Cortex of kidney (tissue), 1 donor: ENCODE measurements at places on chromosomes 16 and 17.

DNA sequence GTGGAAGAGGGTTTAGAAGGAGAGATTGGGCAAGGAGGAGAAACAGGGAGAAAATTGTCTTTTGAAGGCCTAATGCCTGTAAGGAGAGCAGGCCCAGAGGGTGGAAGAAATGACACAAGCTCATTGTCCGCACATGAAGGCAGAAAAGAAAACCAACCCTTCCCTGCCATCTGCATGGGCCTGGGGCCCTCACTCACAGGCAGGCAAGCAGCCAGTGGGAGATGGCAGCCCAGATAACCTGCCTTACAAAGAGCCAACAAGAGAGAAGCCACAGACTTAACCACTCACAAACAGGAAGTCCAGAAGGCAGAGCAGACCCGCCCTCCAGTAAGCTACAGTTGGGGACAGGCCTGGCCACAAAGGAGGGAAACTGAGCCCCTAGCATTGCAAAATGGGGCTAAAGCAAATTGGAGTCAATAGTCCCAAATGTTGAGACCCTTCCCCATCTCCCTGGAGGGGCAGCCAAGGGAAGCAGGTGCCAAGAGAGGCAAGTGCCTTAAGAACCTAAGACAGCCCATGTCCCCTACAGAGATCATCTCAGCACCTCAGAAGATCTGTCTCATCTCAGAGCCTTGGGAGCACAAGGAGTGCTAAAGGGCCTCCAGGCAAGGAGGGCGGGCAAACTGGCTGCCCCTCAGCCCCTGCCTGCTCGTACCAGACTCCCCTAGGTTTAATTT lies 7.3 kb upstream of the TSPOAP1 start:
- DNase-seq, result no peak

- DNase-seq, result no peak
Measured at GRCh38 chr16:79282806-79283205, 317.7 kb downstream of the MAF start.

- DNase-seq, result no peak
Measured at GRCh38 chr17:50072925-50073324, 17.0 kb downstream of the ITGA3 start.

DNA sequence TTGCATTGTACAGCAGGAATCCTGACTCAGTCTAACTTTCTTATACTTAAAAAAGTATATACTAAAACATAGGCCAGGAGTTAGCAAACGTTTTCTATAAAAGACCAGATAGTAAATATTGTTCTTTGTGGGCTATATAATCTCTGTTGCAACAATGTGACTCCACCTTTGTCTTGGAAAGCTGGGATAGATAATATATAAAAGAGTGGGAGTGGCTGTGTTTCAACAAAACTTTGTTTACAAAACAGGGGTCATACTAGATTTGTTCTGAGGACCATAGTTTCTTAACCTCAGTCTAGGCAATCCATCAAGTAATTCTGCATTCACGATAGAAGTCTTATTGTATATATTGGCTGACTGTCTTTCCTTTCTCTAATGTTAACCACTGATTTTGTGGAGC lies 9.0 kb upstream of the TBC1D3B start:
- DNase-seq, result no peak

GRCh38 chr17:15261802-15262290 lies 3.3 kb downstream of the PMP22 start:
- DNase-seq, result no peak

DNA sequence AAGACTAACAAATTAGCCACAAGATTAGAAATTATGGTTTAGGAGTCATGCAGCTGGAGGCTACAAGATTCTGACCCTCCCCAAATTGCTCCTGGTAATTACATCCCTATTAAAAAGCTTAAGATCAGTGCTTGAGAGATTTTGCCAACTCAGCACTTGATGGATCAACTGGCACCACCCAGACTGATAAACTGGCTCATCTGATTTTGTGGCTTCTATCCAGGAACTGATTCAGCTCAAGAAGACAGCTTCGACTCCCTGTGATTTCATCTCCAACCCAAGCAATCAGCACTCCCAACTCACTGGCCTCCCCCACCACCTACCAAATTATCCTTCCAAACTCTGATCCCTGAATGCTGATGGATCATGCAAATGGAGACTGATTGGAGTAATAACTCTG lies 94.8 kb downstream of the TNFRSF13B start:
- DNase-seq, result no peak

GRCh38 chr17:17971431-17972125 lies 622 bp downstream of the TOM1L2 start:
- no peak for DNase-seq

DNA sequence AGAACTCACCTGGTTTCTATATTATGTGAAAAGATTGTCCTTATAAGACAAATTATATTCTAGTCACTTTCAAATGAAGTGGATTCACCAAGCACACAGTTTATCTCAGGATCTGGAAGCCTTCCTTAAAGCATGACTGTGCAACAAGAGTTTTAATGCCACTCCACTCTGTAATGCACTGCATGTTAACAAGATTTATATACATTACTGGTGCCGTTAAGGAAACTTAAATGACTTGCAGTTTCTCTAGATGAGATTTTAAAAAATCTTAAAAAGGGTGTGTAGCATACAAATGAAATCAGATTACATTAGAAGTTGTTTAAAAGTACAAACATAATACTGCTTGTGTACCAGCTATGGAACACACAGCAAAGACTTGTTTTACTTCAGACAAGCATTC lies 150.8 kb downstream of the SNX11 start:
- DNase-seq, result no peak

GRCh38 chr17:8375738-8376259 lies 705 bp downstream of the KRABD2 start:
- no peak for DNase-seq

- no peak for DNase-seq
Measured at GRCh38 chr17:36089888-36090836, at the start of gene CCL3. Gene CCL3 (minus strand): TSS chr17:36090143. CDS start chr17:36090058, 85 bp downstream.

DNA sequence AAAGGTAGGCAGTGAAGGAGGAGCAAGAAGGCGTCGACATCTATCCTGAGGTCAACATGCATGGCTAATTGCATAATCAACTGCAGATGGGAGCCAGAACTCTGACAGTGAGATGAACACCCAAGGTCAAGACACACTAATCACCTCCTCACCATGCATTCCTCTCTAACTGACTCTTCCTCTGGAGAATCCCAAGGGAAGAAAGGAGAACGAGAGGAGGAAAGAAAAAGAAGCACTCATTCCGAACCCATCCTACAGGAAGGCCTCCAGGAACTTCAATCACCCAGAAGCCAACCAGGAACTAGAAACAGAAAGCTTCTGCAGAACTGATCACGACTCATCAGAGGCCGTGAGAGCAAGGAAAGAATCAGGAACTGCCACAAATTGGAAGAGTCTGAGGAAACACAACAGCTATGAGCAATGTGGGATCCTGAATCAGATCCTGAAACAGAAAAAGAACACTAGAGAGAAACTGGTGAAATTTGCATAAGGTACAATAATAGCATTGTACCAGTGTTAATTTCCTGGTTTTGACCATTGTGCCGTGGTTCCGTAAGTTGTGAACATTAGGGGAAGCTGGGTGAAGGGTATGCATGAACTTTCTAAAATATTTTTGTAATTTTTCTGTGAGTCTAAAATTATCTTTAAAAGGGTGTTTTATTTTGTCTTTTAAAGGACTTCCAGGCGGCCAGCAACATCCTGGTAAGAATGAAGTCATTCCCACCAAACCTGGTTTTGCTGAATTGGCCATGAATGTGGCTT lies 10.0 kb upstream of the BEAN1 start:
- no peak for DNase-seq

- DNase-seq, result no peak
Measured at GRCh38 chr16:26688105-26688504, 378.6 kb upstream of the C16orf82 start.

DNA sequence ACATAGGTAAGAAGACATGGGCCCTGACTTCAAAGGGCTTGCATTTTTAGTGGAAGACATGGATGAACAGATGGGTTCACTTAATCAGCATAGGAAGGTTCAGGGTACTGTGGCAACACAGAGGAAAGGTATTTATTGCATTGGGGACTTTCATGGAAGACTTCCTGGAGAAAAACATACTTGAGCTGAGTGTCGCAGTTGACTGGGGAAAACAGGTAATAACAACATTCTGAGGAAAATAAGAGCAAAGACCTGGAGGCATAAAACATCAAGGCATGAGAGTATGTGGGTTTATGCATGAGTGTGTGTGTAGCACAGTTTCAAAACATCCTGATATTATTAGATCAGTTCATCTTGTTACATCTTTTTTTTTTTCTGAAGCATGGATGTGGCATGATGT lies 82.7 kb downstream of the MAP2K6 start:
- no peak for DNase-seq

DNA sequence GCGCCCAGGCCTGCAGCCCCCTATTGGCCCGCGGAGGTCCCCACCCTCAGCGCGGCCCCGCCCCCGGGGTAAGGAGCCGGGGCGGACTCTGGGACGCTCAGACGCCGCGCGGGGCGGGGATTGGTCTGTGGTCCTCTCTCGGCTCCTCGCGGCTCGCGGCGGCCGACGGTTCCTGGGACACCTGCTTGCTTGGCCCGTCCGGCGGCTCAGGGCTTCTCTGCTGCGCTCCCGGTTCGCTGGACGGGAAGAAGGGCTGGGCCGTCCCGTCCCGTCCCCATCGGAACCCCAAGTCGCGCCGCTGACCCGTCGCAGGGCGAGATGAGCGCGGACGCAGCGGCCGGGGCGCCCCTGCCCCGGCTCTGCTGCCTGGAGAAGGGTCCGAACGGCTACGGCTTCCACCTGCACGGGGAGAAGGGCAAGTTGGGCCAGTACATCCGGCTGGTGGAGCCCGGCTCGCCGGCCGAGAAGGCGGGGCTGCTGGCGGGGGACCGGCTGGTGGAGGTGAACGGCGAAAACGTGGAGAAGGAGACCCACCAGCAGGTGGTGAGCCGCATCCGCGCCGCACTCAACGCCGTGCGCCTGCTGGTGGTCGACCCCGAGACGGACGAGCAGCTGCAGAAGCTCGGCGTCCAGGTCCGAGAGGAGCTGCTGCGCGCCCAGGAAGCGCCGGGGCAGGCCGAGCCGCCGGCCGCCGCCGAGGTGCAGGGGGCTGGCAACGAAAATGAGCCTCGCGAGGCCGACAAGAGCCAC lies at the start of gene NHERF1:
Gene NHERF1, plus strand, starts transcription at position 100 of the 750 bp plus-strand sequence. Its CDS starts 219 bp downstream, at position 319.
- no peak for DNase-seq

DNA sequence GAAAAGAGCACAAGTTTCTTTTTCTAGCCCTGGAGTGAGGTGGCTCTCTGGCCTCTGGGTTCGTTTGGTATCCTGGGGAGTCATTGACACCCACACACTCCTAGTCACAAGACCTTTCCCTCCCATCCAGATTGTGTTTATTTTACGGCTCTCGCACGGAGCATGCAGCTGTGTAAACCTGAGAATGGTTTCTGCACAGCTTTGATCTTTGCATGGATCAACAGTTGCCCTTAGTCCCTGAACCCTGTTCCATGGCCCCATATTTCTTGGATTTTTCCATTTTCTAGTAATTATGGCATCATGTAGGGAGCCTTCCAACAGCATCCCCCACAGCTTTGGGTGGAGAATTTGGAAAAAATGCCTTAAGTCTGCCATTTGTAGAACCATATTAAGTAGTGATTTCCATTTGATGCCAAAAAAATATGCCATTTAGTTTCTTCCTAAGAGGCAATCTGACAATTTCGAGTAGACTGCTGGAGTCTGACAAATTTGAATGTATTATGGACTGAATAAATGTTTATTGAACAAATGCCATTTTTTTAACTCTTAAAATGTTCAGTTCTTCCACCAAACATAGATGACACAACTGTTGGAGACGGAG lies 197.7 kb downstream of the WWOX start:
- DNase-seq, result no peak

DNA sequence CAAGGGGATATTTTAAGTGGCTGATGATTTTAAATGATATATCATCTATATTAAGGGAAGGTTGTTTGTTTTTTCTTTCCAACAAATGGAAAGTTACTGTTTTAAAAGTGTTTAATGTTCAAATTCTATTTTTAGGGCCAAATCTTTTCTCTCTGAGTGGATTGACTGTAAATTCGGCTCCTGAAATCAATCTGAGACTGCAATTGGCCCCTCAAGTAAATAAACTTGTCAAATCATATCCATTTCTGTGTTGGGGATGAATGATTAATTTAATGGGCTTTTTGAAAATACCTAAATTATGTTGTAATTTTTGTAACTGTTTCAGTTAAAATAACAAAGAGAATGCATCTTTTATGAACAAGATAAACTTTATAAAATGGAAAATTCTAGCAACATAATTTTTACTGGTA lies 2.6 kb downstream of the HS3ST3A1 start:
- DNase-seq, result no peak

DNA sequence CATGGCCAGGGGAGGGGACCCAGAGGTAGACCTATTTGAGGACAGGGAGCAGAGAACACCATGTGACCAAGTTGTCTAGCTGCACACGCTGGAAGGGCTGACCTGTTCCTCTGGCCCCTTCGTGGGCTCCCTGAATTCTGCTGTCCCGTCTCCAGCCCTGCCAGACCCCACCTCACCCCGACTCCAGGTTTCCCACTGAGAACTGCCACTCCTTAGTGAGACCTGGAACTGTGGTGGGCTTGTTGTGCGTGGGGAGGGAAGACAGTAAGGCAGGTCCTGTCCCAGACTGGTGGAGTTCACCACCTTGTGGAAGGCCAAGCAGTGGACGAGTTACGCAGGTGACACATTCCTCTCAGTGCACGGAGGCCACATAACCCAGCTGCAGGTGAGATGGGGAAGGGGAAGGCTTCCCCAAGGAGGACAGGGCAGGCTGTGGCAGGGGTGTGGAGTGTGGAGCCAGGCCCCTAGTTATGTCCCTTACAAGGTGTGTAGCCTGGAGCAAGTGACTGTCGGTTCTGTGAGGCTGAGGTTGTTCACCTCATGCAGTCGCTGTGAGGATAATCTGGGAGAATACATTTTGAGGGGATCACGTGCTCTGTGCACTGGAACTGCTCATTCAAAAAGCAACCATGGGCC lies 54.7 kb downstream of the USP22 start:
- no peak for DNase-seq

DNA sequence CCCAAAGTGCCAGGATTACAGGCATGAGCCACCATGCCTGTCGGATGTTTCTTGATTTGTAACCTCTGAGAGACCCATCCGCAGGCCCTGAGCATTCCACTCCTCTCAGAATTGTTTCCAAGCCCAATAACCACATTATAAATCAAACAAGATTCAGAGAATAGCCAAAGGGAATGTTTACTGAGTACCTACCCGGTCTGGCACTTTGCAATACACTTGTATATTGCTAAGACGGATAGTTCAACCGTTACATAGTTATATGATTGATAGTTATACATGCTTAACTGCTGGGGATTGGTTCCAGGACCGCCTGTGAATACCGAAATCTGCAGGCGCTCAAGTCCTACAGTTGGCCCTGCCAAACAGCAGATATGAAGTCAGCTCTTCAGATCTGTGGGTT lies 3.0 kb upstream of the KAT8 start:
- no peak for DNase-seq
